ENCODE measurements at places on chromosomes 16 and 17.

DNA sequence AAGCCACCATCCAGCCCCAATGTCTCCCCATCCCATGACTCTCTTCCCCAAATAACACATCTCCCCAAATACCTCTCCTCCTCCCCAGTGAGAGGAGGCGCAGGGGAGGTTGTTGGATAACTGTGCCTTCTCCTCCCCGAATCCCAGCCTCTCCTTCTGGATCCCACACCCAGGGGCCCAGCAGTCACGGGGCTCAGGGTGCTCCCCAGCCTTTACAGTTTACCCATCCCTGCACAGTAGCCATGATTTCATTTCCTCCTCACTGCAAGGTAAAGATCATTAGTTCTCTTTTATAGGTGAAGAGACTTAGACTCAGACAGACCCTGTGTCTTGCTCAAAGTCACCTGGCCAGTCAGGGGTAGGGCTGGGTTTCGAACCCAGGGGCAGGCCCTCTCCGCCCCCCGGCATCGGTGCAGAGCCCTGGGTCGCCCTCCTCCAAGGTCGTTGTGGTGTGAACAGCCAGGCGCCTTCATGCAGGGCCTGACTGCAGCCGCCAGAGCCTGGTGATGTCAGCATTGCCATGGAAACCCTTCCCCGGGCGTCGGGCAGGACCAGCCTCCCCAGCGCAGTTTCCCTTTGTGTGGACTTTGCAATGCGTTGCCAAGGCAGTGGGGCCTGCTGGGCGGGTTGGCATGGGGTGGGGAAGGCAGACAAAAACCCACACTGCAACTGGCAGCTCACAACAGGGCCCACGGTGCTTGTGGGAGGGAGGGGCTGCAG lies 53.3 kb upstream of the TOB1 start:
- DNase-seq, result peak; percentile 79

DNA sequence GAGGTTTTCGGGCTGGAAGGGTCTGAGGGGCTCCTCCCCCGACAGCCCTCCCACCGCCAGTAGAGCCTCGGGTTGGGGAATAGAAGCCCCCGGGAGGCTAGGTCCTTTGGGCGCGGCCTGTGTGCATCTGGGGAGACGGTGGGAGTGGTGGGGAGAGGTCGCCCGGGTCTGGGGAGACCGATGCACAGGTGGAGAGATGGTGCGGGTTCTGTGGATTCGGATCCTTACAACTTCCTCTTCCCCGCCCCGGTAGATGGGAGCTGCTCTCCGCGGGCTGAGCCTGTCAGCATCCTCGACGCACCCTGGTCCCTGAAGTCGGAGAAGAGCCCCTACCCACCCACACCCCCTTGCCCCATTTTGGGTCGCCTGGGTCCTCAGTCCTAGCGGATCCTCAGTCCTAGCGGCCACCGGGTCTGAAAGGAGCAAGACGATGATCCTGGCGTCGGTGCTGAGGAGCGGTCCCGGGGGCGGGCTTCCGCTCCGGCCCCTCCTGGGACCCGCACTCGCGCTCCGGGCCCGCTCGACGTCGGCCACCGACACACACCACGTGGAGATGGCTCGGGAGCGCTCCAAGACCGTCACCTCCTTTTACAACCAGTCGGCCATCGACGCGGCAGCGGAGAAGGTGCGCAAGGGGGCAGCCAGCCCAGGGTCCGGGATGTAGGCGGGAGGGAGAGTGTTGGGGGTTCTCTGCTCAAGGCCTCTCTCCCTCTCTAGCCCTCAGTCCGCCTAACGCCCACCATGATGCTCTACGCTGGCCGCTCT lies 790 bp downstream of the BCKDK start:
- no peak for DNase-seq

GRCh38 chr16:69077251-69077650 lies 28.2 kb upstream of the HAS3 start:
- no peak for DNase-seq

DNA sequence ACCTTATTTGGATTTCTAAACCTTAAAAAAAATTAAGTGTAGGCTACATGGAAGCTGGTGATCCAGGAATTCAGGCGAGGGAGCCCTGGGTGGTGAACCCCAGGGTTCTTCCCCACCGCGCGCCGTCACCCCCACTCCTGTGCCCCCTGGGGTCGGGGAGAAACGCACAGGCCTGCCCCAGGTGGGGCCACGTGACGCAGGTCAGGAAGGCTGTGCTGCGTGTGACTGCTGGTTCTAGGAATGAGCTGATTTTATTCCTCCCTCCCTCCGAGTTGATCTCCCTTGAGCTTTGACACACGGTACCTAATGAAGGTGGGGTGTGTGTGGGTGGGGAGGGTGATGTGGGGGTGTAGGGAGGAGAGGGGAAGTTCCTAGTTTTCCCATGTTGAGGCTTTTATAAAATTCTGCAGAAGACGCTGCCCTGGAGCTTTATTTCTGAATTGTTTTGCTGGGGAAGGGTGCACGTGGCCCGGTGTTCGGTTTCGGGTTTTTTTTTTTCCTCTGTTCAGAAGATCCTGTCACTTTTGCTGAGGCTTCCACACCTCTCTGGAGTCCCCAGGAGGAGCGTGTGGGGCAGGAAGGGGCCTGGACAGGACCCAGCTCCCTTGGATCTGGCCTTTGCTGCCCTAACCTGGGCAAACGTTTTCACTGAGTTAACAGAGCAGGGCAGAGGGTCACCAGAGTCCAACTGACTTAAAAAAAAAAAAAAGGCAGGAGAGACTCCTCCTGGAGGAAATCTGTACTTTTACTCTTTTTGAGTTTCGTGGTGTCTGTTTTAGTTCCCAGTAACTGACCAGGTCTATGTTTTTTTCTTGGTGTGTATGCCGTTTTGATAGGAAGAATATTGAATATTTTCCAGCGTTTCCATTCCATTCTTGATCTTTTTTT lies 55.8 kb upstream of the GSE1 start:
- DNase-seq, result no peak

DNA sequence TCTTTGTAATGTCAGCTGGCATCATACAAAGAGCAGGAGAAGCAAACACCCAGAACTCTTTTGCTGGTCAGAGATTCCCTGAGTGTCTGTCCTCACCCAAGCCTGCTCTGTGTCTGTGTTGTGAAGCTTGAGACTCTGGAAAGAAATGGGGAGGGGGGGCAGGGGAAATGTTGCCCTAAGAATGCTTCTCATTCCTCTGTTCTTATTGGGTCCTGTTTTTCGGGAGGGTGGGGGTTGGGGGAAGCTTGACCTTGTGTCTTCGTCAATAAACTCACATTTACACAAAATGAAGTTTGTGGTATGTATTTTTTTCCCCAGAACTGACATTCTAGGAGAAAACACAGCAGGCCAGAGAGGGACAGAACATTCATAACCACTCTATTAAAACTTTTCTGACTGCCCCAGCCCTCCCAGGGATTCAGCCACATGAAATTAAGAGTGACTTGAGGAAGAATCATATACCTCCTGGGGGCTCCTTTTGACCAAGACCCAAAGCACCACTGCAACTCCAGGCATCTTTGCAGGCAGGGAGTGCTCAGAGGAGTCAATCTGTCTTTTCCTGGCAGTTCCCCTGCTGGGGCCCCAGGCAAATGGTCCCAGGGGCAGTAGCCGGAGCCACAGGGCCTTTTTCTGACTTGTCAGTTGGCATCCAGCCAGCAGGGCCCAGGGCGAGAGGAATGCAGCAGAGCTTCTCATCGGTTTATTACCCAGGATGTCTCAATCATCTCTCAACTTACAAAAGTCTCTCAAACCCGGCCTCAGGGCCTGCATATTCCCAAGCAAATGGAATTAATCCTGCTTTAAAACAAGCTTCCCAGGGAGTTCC lies 5.1 kb upstream of the RASL10B start:
- DNase-seq, result peak; percentile 90

DNA sequence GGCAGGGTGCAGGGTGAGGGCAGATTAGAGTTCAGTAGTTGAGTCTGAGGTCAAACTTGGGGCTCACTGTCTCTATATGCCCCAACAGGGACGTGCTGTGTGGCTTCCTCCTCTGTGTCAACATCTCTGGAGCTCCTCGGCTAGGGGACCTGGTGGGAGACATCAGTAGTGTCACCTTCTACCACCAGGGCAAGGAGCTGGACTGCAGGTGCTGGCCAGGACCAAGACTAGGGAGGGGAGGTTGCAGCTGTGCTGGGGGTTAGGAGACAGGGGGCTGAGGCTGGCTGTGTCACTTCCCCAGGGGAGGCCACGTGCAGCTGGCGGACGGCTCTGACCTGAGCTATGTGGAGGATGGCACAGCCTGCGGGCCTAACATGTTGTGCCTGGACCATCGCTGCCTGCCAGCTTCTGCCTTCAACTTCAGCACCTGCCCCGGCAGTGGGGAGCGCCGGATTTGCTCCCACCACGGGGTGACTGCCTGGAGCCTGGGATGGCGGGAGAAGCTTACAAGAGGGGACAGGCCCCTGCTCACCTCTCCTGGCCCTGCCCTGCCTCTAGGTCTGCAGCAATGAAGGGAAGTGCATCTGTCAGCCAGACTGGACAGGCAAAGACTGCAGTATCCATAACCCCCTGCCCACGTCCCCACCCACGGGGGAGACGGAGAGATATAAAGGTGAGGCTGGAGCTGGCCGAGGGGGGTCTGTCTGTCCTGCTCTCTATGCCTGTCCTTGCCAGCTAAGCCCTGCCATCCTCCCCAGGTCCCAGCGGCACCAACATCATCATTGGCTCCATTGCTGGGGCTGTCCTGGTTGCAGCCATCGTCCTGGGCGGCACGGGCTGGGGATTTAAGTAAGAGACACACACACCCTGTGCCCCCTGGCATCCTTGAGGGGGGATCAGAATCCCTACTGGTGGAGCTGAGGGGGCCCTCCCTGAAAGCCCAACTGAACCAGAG lies 18.9 kb downstream of the ADAM11 start:
- DNase-seq, result no peak

GRCh38 chr16:50025537-50025931 lies 509 bp downstream of the CNEP1R1 start:
- DNase-seq, result no peak

DNA sequence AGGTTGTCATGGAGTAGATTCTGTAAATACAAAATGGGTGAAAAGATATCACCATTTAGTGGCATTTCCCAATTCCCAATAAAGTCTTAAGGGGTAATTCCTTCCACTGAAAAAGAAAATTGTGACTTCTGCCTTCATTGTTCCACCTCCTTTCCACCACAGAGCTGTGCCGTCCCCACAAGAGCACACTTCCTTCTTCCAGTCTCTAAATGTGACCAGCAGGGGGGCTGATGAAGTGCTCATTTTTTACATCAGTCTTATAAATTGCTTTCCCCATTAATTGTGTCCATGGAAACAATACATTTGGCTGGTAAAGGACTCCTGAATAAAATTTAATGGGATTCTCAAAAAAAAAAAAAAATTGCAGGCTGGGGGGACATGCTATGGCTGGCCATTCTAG lies 260.8 kb upstream of the PSMD7 start:
- no peak for DNase-seq

GRCh38 chr17:50266384-50267073 lies 7.7 kb upstream of the TMEM92 start:
- peak; percentile 80 for DNase-seq

DNA sequence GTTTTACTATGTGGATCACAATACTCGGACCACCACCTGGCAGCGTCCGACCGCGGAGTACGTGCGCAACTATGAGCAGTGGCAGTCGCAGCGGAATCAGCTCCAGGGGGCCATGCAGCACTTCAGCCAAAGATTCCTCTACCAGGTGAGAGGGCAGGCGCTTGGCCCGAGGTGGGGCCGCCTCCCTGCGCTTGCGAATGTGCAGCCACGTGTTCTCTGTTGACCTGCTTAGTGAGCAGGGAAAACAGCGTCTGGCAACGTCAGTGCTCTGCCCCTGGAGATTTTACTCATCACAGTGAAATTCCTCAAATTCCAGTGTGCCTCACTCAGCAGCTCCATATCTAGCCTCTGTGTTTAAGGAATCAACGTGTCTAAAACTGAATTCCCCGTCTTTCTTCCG lies 33.4 kb upstream of the CLEC18A start:
- peak; percentile 88 for DNase-seq

DNA sequence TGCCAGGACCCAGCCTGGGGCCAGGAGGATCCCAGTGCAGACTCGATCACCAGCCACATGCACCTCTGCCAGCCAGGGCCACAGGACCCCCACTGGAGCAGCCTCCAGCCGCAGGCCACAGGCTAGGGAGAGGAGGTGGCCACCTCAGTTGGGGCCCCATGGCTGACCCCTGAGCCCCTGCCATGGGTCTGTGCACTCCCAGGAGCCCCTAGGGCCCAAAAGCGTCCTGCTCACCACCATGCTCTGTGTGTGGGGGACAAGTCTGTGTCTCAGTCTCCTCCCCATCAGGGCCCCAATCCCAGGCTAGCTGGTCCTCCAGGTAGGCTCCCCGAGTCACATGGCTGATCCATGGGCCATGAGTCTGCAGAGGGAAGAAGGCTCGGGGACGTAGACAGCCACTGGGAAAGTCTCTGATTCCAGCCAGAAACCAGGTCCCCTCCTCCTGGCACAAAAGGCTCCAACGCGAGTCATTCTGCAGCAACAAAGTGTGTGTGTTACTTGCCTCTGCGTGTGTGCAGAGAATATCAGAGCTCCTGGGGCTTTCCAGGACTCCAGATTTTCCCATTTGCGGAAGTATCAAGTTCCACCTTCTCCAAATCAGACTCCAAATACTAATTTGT lies 6.1 kb upstream of the PRSS8 start:
- no peak for DNase-seq

GRCh38 chr16:10926867-10927266 lies 15.4 kb downstream of the DEXI start:
- DNase-seq, result no peak

DNA sequence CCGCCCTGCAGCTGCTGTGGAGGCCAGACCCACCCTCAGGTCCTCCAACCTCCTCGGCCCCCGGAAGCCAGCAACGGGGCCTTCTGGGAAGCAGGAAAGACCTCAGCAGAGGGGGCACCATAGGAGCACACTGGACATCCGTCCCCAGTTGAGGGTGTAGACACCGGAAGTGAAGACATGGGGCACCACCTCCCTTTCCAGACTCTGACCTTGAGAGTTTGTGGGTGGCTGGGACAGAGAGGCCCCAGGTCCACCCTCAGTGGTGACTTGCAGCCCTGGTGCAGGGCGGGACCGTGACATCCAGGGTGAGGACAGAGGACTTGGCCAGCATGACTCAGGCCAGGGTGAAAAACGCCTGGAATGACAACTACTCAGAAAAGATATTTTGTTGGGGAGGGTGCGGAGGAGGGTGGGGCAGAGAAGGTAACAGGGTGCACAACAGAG lies 19.9 kb downstream of the CEP295NL start:
- peak; percentile 91 for DNase-seq

DNA sequence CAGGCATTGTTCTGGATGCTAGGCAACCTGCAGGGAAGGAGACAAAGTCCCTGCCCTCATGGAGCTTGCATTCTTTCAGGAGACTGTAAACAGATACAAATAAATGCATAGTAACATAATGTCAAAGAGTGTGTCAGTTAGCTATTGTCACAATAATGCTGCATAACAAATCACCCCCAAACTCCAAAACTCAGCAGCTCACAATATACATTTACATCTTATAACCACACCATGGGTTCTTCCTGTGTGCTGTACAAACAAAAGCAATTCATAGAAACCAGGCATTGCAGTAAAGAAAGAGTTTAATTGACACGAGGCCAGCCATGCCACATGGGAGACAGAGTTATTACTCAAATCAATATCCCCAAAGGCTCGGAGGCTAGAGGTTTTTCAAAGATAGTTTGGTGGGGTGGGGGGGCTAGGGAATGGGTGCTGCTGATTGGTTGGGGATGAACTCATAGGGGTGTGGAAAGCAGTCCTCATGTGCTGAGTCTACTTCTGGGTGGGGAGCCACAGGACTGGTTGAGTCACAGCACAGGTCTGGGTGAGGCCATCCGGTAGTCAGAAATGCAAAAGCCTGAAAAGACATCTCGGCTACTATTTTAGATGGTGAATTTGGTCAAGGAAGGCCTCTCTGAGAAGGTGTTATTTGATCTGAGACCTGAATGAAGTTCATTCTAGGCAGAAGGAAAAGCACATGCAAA lies 79.0 kb downstream of the GPRC5B start:
- DNase-seq, result no peak
